ENCODE measurements at places on chromosomes 4 and X. TPM values are rescaled to one million over a fixed set of nuclear protein-coding genes. Genes with fewer than 3 reads are reported as not detected.

CRMP1 gene
- total RNA-seq: 17.0 TPM

CLDN34 gene
- 0.23 TPM for total RNA-seq

GJB1 gene
- total RNA-seq: 15.1 TPM

FATE1 gene
- total RNA-seq: 0.29 TPM

RTL3 gene
- total RNA-seq: 0.12 TPM

TEX13C gene
- total RNA-seq: not detected

SPANXA2 gene
- total RNA-seq: not detected

RAB33A gene
- 1.3 TPM for total RNA-seq

HTN3 gene
- total RNA-seq: not detected

RHOXF2 gene
- total RNA-seq: not detected

GCNA gene
- total RNA-seq: 2.6 TPM

HNRNPH2 gene
- 60.8 TPM for total RNA-seq

PFKFB1 gene
- 0.70 TPM for total RNA-seq

XKRX gene
- 0.58 TPM for total RNA-seq

IL1RAPL2 gene
- total RNA-seq: 1.6 TPM

ESX1 gene
- total RNA-seq: not detected

CCDC158 gene
- total RNA-seq: 0.53 TPM

SASH3 gene
- total RNA-seq: 6.7 TPM

EVC gene
- 80.9 TPM for total RNA-seq

SMARCA5 gene
- total RNA-seq: 49.8 TPM

PRSS12 gene
- 10.8 TPM for total RNA-seq

ANXA3 gene
- total RNA-seq: 47.5 TPM

GPR50 gene
- total RNA-seq: not detected

STPG2 gene
- total RNA-seq: 1.4 TPM

SYN1 gene
- 0.64 TPM for total RNA-seq

FAM184B gene
- total RNA-seq: 1.6 TPM

BST1 gene
- total RNA-seq: 10.2 TPM

HPGD gene
- total RNA-seq: 39.8 TPM

RNF175 gene
- 4.7 TPM for total RNA-seq

NAA10 gene
- total RNA-seq: 47.4 TPM

TBC1D8B gene
- 11.3 TPM for total RNA-seq

CABS1 gene
- not detected for total RNA-seq

GAGE1 gene
- not detected for total RNA-seq

STOX2 gene
- total RNA-seq: 16.0 TPM

ATP8A1 gene
- 33.2 TPM for total RNA-seq

CRLF2 gene
- 0.35 TPM for total RNA-seq

TLR3 gene
- 9.6 TPM for total RNA-seq

ZCCHC13 gene
- total RNA-seq: not detected

AMOT gene
- 43.3 TPM for total RNA-seq

IBSP gene
- not detected for total RNA-seq

GAGE12C gene
- not detected for total RNA-seq

SLC49A3 gene
- 7.5 TPM for total RNA-seq

FAM53A gene
- total RNA-seq: 3.7 TPM

All from metanephros (tissue), 2 donors.